ENCODE measurements at places on chromosomes 4 and X.

DNA sequence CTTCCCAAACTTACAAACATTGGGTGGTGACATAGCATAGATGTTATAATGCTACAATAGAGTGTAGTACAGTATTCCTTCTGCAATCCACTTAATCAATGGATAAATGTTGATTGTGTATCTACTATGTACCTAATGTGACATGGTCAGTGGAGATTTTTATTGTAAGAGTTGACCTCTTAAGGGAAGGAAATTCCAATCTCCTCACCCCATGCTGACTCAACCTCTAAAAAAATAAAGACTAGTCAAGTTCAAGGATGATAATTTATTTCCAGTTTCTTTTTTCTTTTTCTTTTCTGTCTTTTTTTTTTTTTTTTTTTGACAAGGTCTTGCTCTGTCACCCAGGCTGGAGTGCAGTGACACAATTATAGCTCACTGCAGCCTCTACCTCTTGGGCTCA, 206.5 kb upstream of the STS start:
- no peak for DNase-seq

DNA sequence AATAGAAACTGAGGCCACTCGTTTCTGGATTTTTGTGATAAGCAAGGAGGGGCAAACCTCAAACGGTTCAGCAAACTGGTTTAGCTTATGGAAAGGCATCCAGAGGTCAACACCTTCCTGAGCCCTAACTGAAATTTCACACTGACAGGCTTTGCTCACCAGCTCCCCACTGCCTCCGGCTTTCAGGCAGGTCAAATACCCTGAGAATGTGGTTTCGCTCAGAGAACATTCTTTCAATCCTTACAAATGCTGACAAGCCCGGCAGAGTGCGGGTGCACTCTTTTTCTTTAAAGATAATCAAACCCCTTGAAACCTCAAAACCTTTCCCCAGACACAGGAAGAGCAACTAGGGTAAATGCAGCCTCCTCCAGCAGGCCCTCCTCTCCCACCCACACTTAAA, 41.5 kb downstream of the CD40LG start:
- no peak for DNase-seq

DNA sequence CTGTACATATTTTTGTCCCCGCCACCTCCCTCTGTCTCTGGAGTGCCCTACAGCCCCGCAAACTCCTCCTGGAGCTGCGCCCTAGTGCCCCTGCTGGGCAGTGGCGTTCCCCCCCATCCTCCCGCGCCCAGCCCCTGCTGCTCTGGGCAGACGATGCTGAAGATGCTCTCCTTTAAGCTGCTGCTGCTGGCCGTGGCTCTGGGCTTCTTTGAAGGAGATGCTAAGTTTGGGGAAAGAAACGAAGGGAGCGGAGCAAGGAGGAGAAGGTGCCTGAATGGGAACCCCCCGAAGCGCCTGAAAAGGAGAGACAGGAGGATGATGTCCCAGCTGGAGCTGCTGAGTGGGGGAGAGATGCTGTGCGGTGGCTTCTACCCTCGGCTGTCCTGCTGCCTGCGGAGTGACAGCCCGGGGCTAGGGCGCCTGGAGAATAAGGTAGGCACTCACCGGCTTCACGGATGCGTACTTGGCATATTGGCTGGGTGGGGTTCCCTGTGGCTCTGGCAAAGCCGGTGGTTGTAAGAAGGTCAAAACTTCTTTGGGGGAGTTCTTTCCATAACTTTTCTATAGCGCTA, 653 bp downstream of the HHIP start:
- DNase-seq: peak; percentile 63

DNA sequence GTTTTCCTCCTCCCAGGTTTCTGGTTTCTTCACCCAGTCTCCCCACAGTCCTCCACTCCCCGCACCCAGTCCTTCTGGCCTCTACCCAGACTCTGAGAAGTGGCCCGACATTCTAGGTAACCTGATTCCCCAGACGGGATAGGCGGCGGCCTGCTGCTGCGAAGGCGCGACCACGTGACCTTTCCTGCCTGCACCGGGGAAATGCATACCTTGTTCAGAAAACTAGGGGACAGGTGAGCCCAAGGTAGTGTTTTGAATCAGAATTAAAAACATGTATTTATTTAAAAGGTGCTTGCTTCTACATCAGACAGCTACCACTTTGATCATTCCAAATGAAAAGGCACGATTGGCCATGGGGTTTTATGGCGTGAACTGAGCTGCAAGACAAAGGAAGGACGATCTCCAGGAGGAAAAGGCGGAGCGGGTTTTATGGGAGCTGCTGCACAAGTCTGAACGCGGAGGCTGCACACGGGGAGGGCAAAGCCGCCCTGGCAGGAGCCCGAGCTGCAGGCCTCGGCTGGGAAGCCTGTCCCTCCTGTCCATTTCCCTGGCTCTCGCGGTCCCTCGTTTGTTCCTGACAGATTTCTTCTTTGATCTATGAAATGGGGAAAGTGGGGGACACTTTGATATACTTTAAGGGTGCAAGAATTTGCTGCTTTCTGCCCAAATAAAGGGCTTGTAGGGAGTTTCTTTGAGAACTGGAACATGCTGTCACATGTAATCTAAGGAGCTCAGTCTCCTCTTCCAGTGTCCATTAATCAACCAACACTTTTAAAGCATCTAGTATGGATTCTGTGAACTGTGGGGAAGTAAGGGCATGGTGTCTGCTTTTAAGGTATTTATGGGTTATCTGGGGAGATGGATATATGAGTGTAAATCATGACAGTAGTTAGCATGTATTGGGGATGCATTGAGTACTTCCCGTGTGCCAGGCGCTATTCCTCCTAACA, 150.9 kb downstream of the SPRY1 start:
- no peak for DNase-seq

DNA sequence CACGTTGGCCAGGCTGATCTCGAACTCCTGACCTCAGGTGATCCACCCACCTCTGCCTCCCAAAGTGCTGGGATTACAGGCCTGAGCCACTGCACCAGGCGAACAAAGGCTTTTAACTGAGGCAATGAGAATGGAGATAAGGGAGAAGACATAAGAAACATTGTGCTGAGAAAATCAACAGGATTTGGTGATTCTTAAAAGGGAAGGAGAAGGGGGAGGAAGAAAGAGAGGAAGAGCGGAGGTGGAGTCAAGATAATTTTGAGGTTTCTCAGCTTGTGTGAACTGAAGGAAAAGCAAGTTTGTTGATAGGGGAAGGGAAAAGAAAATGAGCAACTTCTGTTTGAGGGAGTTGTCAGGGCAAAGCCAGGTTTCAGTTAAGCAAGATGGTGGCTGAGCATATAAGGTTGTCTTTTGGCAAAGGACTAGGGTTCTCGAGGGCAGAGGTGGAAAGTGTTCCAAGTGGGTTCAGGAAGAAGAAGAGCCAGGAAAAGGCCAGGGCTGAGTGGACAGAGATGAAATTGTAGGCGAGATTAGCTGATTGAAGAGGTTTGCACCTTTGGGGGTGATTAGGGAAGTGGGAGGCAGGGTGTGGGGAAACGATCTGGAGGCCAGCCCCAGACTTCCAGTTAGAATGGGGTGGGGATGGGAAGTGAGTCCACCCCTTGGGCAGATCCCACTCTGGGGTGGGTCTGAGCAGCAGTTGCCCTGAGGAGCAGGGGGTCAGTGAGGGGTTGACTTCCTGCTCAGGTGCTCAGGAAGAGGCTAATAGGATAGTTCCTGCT, 7.8 kb downstream of the DOCK11 start:
- no peak for DNase-seq

DNA sequence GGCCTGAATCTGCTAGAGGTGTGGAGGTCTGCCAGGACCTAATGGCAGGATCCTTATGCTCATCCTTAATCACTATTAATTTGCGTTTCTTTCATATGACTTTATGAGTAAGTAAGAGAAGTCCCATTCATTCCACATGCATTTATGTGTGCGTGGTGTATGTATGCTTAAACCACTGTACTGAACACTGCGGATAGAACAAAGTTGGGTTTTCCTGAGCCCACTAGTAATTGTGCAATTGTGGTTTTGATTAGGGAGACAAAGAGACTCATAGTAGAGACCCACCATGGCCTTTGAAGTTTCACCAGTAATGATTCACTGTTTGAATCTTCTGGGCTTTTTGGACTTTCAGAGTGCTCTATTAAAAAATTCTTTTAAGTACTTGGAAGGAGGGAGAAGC, 498.5 kb upstream of the DIPK2B start:
- DNase-seq: no peak

DNA sequence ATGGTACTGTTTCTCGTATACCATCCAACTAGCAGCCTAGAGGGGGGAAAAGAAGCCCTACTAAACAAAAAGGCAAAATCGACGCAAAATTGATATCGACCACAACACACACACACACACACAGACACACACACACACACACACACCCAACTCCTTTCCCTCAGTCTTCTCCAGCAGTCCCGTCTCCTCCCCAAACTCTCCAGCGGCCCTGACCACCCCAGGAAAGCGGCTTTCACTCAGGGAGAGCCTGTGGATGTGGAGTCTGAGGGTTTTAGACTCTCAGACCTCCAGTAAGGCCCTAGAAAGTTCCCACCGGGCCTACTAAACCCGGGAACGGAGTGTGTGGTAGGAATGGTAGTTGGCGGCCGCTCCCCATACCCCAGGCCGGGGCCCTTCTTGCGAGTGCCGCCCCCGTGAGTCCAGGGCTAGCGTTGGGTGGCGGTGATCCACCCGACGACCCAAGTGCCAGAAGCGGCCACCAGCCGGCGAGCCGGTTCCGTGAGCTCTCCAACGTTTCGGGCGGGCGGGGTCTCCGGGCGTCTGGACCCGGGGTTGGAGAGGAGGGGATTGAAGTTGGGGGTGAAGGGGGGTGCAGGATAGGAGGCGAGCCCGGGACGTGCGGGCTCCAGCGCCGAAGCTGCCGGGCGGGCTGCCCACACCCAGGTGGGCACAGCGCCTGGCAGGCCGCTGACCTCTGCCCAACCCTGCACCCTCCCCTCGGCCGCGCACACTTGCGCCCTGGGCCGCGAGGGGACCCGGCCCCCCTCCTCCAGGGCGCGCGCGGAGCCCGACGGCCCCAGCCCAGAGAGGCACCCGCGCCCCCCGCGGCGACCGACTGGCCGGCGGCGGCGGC, 13.7 kb downstream of the ARX start:
- DNase-seq: no peak

GRCh38 chrX:115584696-115585095, 23.7 kb downstream of the PLS3 start:
- DNase-seq: no peak

DNA sequence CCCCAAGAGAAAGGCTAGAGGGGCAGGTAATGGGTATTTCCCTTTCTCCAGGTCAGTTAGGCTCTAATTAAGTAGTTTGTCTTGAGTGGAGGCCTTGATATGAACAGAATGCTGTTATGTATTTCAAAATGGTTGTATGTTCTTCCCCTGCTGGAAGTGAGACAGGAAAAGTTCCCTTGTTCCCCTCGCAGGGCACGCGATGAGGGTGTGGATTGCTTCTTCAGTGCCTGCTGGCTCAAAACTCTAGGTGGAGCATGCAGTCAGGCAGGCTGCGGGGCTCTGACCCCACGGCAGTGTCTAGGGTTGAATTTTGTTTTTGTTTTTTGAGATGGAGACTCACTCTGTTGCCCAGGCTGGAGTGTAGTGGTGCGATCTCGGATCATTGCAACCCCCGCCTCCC, 341.0 kb upstream of the ZCCHC13 start:
- DNase-seq: no peak

Measured in putamen (tissue), 1 donor.